ENCODE measurements at places on chromosomes 7 and 10.
A peak's percentile ranks its signal among the peaks of the same experiment; 100 is the strongest.

- DNase-seq: no peak
Measured at GRCh38 chr10:23693501-23693901, 254.6 kb downstream of the OTUD1 start.

DNA sequence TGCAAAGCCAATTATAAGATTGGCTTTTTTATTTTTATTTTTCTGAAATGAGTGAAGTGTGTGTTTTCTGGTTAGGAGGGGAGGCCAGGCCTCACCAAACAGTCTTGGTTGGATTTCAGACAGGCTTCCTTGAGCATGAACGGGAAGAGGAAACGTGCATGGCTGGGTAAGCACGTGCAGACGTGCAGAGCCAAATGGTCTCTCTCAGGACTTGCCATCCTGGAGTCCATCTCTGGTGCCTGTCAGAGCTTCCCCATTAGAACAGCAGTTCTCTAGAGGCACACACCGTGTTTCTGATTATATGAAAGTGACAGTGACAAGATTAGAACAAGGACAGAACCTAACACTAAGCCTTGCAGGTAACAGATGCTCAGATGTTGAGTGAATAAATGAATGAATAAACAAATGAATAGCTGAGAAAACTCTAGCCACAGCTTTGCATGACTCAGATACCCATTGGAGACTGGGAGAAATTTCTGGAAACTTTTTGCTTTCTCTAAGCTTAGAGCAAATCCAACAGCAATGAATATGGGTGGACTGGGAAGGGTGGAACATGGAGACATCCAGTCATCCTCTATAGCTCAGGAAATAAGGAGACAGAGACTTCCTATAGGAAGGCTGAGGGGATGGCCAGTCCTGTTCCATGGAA is 11.8 kb upstream of the CALD1 start:
- DNase-seq: no peak

DNA sequence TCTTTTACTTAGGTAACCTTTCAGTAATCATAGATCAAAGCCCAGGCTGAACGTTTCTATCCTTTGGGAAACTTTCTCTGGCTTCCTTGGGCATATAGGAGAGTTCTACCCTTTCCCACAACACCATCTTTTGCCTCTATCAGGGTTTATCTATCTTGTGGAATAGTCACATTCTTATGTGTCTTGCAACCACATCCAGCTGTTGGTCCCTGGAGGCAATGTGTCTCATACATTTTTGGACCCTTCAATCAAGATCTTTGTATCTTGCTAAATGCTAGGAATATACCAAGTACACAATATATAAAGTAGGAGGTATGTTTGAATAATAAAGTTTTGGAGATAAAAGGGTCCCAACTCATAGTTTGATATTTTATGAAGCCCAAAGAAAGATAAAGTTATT is 121.7 kb downstream of the RNLS start:
- no peak for DNase-seq

GRCh38 chr7:1151653-1152425 is 8.2 kb downstream of the ZFAND2A start:
- no peak for DNase-seq

DNA sequence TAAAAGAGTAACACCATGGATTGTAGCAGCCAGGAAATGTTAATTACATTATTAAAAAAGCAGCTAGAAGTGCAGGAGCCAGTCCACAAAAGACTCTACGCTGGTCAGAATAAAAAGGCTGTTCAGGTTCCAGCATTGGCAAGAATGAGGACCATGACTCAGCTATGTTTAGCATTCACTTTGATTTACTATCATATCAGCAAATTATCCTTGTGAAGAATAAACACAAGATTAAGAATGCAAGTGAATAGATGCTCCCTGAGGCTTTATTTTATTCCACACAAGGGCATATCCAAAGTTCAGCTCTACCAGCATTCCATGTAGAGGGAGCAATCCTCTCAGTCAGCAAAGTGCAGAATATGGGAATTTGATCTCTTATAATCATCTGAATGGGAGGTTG is 13.6 kb downstream of the DGKB start:
- DNase-seq: no peak

GRCh38 chr10:85642421-85643170 is 724.0 kb downstream of the GRID1 start:
- peak; percentile 95 for DNase-seq

- no peak for DNase-seq
Measured at GRCh38 chr7:8699875-8700624, 266.6 kb downstream of the NXPH1 start.

DNA sequence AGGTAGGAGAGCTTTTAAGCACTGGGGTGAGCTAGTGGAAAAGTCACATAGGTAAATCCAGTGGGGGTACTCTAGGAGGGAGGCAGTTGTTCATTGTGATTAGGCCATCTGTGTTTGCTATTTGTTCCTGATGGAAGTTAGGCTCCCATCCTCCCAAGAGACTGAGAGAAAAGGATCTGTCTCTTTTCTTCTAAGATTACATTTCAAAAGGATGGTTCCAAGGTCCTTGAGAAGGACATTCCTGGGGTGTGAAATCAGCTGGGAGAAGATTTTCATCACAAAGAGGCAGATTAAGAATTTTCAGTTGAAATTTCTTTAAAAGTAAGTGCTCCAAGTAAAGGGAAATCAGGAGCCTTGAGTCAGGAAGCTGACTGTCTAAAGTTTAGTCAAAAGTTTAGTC is 210.8 kb upstream of the CSTF2T start:
- no peak for DNase-seq

- peak; percentile 65 for DNase-seq
Measured at GRCh38 chr7:27171325-27171636, 2.8 kb downstream of the HOXA10 start.

DNA sequence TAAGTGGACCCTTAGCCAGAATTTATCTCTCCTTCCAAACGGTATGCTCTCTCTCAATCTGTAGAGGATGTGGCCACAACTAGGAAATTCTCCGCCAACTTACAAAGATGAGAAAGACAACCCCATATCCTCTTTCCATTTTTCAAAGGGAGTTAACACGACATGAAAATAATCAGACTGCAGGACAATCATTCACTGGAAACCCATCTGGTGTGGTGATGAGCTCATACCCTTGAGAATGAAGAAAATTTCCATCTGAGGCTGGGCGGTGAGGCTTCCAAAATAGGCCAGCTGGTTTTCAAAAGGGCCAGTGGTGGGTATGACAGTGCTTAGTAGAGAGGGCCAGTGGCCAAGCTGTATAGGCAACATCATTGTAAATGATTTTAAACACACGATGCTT is 369.6 kb downstream of the FRMD4A start:
- DNase-seq: peak; percentile 89

- DNase-seq: no peak
Measured at GRCh38 chr10:114374053-114374791, 30.1 kb downstream of the AFAP1L2 start.

- no peak for DNase-seq
Measured at GRCh38 chr7:29328811-29329210, 134.2 kb downstream of the CHN2 start.

- DNase-seq: no peak
Measured at GRCh38 chr7:96300986-96301385, 20.9 kb downstream of the SLC25A13 start.

Data from ACHN (cell line).